ENCODE measurements at places on chromosomes 2 and 18.
A peak's percentile ranks its signal among the peaks of the same experiment; 100 is the strongest.

GRCh38 chr2:10659898-10660568 lies 29.7 kb downstream of the NOL10 start:
- DNase-seq = peak; percentile 65

DNA sequence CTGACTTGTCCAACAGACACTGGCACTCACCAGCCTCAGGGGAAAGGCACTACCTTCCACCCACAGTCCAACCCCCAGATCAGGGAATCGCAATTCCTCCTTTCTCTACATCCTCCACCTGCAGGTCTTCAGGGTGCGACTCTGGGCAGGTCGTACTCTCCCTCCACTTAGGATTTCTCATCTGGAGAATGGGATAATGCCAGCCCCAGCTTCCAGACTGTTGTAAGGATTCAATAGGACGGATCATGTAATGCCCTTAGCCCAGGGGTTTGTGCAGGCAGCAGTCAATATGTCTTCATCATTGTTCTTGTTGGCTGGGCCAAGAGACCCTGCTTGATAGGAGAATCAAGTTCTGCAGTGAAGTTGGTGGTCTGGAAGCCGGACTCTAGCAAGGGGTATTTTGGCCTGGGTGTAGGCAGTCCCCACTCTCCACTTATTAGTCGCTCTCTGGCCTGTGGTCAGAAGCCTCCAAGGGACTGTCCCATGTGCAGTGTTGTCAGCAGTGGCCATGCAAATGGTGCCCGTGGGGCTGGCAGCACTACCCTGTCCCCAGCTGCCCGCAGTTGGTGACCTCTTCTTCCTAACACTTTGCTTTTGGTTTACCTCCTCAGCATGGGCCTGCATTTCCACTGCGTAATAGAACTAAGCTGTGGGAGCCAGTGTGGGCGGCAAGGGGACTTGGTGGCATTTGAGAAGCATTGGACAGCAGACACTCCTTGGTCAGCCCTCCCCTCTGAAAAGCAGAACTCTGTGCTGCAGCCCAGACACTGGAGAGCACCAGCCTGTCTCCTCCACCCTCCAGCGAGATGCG lies 172.4 kb upstream of the HS6ST1 start:
- DNase-seq = no peak

DNA sequence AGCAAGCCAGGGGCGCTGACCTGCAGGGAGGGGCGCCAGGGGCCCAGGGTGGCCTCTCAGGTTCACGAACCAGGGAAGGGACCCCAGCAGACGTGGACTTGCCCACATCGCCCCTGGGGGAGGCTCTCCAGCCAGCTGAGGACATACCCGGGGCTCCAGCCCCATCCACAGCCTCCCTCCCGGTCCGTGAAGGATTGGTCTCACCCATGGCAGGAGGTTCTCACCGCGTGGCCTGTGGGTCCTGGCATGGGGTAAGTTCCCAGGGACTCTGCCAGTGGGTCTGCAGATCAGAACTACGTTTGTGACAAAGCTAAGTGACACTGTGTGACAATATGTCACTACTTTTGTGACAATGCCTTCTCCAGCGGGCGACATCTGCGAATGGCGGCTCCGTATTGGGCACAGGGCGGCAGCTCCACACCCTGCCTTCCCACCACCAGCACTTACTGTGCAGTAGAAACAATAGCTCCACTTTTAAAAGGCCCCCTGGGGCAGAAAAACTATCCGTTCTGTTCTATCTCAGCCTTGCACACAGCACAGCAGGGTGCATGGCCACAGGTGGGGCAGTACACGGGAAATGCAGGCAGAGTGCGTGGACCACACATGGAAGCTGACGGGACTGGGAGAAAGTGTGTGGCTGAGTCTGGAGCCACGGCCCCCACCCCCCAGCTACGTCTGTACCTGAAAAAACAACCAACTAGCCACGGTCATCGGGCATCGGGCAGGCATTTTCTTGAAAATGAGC lies 65.2 kb upstream of the CTDP1 start:
- no peak for DNase-seq

DNA sequence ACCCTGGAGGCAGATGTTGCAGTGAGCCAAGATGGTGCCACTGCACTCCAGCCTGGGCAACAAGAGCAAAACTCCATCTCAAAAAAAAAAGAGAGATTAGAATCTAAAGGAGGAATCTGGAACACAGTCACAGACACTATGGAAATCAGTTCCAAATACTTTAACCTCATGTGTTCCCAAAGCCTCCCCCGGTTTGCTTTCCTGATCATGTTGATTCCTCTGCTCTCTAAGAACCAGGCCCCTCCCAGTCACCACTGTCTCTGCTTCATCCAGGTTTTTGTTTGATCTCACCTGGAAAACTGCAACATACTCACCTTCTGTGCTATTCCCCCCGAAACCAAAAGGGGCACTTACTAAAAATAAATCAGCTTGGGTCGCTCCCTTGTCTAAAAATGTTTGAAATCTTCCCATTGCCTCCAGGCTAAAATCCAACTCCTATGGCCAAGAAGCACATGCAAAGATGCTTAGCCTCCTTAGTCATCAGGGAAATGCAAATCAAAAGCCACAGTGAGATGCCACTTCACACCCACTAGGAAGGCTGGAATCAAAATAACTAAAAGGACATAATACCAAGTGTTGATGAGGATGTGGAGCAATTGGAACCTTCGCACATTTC lies 6.2 kb upstream of the NEU2 start:
- DNase-seq = peak; percentile 19

GRCh38 chr18:61637905-61638595 lies 254.8 kb downstream of the RNF152 start:
- DNase-seq = no peak

- DNase-seq = no peak
These were observed 67.5 kb upstream of the FN1 start for GRCh38 chr2:215503381-215503780.

- no peak for DNase-seq
These were observed 1.1 kb downstream of the EFHD1 start for GRCh38 chr2:232634206-232635150.

- no peak for DNase-seq
These were observed 211.8 kb upstream of the DSEL start for GRCh38 chr18:67728364-67728763.

DNA sequence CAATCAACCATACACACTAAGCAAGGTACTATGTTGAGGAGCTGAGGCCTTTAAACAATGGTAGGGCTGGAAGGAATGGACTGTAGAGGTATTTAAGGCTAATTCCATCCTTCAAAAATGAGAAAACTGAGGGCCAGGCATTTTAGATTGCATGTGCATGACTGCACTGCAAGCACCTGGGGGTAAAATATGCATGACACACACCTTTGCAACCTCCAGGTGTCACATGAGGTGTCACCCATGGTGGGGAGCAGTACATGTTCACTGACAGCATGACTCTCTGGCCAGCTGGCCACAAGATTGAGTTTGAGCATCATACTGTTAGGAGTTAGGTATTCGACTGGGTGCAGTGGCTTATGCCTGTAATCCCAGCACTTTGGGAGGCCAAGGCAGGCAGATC lies 182.8 kb downstream of the ZBTB7C start:
- DNase-seq = no peak

GRCh38 chr2:3313781-3314375 lies 63.7 kb downstream of the EIPR1 start:
- no peak for DNase-seq

- DNase-seq = no peak
These were observed 198.9 kb upstream of the NABP1 start for GRCh38 chr2:191478799-191479679.

- DNase-seq = no peak
These were observed 103.9 kb downstream of the RTN4 start for GRCh38 chr2:54946220-54946805.

DNA sequence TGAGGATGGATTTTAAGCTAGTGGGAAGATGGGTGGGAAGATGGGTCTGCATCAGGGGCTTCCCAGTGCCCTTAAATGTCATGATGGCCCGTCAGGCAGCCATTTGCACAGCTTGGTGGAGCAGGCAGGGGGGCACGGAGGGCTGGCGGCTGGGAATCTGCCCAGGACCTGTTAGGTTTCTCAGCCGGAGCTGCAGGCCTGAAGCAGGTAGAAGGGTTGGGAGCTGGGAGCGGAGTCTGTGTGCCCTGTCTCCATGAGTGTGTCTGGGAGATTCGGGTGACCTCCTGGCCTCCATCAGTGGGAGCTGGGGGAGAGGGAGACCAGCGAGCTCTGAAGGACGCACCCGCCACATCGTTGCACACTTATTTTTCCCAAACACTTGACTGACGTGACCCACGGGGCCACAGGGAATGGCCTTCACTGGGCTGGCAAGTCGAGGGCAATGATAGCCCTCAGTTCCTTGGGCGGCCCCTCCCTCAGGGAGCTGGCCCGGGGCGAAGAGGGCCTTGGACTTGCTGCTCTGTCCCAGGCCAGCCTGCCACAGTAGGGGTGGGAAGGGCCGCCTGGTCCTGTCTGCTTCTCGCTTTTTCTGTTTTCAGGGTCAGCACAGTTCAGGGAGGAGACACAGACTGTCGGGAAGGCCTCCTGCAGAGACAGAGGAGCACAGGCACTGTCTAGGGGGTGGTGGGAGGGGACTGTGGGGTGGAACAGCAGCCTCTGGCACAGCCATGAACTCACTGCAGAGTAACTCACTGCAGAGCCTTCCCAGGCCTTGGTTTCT lies 236.8 kb downstream of the ZBTB7C start:
- no peak for DNase-seq

DNA sequence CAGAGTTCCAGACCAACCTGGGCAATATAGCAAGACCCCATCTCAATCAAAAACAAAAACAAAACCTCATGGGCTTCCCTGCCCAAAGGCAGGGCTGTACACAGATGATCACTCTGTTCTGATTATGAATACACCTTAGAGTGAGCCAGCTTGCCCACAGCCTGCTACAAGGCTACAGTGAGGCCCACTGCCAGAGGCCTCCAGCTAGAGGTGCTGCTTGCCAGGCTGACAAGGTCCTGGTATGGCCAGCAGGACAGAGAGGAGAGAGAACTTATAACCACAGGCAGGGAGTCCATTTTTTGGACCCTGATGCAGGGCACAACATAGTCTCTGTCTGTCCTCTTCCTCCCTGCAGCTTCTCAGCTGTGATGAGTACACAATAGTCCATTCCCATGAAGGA lies 41.5 kb downstream of the KANSL3 start:
- DNase-seq = no peak

DNA sequence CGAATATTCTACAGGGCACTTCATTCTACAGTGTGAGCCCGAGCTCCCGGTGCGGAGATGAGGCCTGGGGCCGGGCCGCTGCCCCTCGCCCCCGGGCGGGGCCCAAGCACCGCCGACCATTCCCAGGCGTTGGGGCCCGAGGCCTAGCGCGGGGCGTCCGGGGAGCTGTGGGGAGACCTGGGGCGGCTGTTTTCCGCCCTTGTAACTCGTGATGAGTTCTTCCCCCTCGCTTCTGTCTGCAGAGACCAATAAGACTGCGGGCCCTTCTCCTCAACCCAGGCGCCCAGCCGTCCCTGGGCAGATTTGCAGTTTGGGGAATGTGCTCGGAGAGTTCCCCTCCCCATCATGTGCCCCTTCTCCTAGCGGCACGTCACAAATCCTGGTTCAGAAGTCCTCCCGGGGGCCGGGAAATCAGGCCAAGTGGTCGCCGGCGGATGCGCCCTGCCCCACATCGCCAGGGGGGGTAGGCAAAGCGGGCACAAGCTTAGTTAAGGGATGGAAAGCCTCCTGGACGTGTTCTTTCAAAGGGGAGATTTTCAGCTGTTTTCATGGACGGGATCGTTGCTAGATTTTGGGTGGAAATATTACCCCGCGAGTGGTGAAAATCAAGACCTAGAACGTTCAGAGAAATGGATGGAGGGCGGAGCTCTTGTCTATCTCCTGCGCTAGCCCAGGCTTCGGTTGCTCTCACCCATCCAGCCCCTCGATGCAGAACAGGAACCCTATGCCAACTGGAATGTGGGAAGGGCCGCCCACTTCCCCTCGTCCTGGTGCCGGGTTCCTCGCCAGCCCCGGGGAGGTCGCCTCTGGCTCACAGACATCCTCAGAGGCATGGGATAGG lies 18.8 kb upstream of the HAAO start:
- DNase-seq = peak; percentile 32

DNA sequence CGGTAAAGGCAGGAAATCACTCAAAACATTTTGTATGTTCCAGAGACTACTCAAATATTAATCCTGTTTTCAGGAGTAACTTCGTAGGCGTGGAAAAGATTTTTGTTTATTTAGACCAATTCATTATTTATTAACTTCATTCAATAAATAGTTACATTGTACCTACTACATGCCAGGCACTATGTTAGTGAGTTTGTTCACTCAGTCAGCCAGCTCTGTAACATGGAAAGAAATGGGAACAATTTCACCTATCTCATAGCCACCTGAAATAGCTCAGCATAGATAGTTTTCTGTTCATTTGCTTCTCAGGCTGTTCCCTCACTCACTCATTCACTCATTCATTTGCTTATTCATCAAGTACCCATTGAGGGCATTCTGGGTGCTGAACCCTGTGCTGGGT lies 34.6 kb downstream of the TTC39C start:
- no peak for DNase-seq

GRCh38 chr2:26245231-26245732 lies 543 bp downstream of the HADHB start:
- no peak for DNase-seq

GRCh38 chr2:98028101-98028561 lies 32.4 kb upstream of the TMEM131 start:
- DNase-seq = no peak

- no peak for DNase-seq
These were observed 283.6 kb downstream of the DYSF start for GRCh38 chr2:71736986-71737385.

DNA sequence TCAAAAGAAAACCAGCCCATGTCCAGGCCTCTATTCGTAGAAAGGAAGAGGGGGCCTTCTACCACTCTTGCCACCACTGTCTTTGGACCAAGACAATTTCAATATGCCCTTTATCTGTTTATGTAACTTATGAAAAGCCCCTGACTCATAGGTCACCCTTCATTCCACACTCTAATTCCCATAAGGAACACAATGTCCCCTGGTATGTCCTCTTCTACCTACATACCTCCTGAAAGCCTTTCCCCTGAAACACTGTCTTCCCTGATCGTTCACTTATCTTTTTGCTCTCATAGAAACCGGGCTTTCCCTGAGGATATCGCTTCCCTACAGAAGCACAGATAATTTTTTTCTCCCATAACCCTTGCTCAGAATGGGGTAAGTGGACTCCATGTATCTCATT lies 13.3 kb downstream of the EIF2AK3 start:
- no peak for DNase-seq

- DNase-seq = no peak
These were observed 75.0 kb downstream of the KCNG2 start for GRCh38 chr18:79872527-79873444.

- no peak for DNase-seq
These were observed 8.5 kb downstream of the SP140L start for GRCh38 chr2:230335461-230335863.

GRCh38 chr2:241811952-241812729 lies 3.1 kb downstream of the NEU4 start:
- DNase-seq = no peak

- DNase-seq = no peak
These were observed 23.1 kb downstream of the PASK start for GRCh38 chr2:241126201-241126611.

DNA sequence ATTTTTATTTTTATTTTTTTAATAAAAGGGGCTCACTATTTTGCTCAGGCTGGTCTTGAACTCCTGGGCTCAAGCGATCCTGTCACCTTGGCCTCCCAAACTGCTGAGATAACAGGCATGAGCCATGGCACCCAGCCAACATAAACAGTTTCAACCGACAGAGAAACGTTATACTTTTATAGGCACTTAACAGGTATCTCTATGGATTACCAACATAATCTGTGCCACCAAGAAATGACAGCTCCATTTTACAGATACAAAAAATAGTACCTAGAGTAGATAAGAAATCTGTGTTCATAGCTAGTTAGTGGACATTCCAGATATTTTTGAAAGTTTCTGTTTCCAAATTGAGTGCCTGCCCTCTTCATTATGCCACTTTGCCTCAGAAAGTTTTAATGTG lies 1316.7 kb downstream of the LRP1B start:
- DNase-seq = no peak

Data from A549 (cell line).